Stimulated activated CD4-positive, alpha-beta T cell treated with anti-CD3 and anti-CD28 coated beads, Interleukin-15, amount 100 ng/mL, for 1 hour (primary cell): ENCODE measurements at places on chromosomes 6 and 20.

- DNase-seq, result no peak
Observed at GRCh38 chr20:44883214-44883902, 2.1 kb upstream of the YWHAB start.

GRCh38 chr6:28407401-28407800, 7.9 kb upstream of the ZSCAN12 start:
- DNase-seq, result no peak

- DNase-seq, result no peak
Observed at GRCh38 chr6:100613656-100614055, 148.9 kb upstream of the SIM1 start.

- no peak for DNase-seq
Observed at GRCh38 chr6:38159596-38159995, 340.1 kb downstream of the ZFAND3 start.

- no peak for DNase-seq
Observed at GRCh38 chr6:159788276-159788675, 1.1 kb downstream of the TCP1 start.

GRCh38 chr6:74752303-74752702, 453.6 kb downstream of the COL12A1 start:
- DNase-seq, result no peak

GRCh38 chr6:42269553-42269952, 51.9 kb upstream of the MRPS10 start:
- DNase-seq, result no peak

GRCh38 chr6:410555-411395, 19.2 kb downstream of the IRF4 start:
- DNase-seq, result no peak

- no peak for DNase-seq
Observed at GRCh38 chr20:58069796-58070663, 158.4 kb downstream of the ANKRD60 start.

DNA sequence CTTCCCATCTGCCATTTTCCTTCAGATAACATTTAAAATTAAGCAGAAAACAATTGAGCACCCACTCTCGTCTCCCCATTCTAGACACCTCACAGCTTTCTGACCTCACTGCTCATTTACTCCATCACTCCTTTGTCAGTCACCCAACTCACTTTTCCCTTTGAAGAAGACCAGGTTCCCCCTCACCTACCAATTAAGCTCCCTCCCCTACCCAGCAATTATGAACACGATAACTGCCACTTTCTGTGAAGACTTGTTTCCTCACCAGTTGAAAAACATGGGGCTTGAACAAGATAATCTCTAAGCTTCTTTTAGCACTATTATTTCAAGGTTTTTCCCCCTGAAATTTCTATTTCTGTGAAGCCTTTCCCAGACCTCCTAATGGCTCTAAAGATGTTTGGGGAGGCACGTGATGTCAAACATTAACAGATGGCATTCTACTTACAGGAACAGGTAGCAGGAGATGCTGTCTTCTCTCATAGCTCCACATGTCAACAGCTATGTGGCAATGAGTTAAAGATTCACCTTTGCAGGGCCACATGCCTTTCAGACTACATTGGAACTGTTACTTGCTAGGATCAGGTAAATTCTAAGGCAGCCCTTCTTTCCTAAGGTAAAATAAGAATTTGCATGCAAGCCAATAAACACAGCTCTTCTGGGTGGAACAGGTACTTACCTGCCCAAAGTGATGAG, 24.8 kb upstream of the SLA2 start:
- no peak for DNase-seq

- no peak for DNase-seq
Observed at GRCh38 chr6:14165091-14165490, 47.5 kb downstream of the CD83 start.

GRCh38 chr20:62900692-62901584, 25.4 kb downstream of the DIDO1 start:
- DNase-seq, result no peak

- DNase-seq, result no peak
Observed at GRCh38 chr6:82568290-82568993, 204.8 kb downstream of the TPBG start.

DNA sequence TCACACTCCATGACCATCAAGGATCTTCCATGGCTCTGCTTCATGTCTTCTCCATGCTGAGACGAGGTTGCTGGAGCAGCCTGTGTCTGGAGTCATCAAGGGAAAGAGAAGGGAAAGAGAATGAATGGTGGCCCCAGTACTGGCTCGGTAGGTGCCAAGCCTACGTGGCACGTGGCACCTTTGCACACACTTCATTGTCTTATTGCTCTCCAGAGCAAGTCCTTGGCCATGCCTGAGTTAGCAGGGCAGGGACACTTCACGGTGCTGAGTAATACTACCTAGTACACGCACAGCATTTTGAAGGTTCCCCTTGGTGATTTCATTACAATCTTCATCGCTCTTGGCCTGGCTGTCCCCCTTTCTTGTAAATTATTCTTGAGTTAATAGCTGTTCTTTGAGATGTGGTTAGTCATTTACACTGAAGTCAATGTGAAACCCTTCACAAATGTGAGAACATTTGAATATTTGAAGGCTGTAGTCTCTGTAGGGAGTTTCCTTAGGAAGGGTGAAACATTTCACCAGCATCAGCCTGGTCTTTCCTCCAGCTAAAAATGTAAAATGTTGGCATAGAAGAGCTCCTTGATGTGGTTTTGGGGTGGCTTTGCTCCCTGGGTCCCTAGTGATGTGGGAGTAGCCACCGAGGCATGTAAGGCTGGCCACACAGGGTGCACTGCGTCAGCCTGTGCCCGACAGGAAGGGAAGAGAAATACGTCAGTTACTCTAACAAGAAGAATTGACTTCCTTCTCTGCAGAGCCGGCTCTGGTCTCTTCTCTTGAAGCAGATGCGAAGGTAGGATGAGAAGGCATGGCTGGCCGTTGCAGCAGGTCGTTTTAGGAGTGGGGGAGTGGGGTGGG, at the start of gene SYTL3:
TSS of gene SYTL3 (plus strand) at position 766 of the 855 bp plus-strand sequence. CDS start 13,215 bp downstream, outside the sequence.
- DNase-seq, result peak; percentile 37

- DNase-seq, result peak; percentile 65
Observed at GRCh38 chr6:87151781-87152525, 3.4 kb upstream of the ZNF292 start.

DNA sequence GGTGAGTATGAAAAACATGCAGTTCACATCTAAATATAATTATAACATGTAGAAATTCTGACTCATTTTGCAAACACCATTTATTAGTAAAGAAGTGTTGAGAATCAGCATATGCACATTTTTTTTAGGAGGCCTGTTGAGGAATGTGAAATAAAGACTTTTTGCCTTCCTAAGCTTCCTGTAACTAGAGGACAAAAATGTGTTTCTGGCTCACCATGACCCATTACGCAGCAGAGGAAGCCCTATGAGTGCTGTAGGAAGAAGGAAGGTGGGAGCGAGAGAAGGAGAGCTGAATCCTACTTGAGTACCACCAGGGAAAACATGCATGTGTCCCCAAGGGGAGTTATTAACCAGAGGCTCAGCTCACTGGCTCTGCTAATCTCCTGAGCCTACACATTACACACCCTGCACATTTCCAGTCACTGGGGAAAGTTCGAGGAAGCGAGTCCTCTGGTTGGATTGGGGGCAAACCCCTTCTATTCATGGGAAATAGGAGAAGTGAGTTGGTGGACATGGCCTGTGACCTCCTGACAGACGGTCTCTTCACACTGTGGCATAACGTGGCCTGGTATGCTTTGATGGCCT, 540.5 kb upstream of the JAG1 start:
- DNase-seq, result no peak

- DNase-seq, result no peak
Observed at GRCh38 chr20:23159256-23159946, 73.3 kb upstream of the CD93 start.

DNA sequence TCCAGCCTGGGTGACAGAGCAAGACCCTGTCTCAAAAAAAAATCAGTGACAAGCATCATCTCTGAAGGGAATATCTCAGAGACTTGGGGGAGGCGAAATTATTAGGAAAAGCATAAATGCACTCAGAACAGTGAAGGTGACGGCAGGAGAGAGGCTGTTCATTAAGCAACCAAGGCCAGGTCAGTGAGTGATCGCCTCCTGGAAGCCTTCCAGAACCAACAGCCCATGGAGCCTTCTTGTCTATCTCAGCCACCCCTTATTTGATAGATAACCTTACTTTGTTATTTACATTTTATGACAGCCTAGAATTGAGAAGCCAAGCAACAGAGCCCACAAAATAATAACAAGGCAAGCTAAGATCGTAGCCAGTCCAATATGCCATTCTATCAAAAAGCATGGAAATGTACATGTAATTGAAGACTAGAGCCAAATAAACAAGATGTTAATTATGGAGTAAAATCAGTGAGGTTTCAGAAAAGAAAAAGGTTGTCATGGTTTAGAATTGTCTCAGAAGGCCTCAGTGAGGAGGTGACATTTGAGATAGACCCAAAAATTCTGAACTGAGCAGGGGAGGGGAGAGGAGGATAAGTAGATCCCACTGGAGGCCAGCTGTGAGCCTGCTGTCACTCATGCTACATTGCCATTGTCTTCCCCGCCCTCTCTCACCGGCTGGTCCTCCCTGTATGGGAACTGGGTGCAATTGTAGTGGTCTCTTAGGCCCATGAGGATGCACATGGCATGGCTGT, 17.8 kb downstream of the BNIP5 start:
- DNase-seq, result no peak

DNA sequence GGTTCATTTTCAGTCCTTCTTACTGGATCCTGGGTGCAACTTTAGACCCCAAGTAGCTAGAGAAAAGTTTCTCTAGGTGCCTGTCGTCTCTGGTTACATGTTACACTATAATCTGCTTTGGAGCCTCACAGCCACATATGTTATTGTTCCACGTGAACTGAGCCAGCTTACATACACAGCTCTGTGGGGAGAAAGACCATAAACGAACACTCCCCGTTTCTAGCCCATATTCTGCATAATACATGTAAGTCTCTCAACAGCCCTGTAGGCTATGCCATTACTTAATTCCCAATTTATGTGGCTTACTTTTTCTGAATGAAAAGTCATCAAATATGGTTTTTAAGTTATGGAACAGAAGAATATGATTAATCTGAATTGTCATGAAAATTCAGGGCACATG, 233.8 kb downstream of the BCKDHB start:
- no peak for DNase-seq

- DNase-seq, result no peak
Observed at GRCh38 chr6:156889986-156890385, 112.8 kb downstream of the ARID1B start.

DNA sequence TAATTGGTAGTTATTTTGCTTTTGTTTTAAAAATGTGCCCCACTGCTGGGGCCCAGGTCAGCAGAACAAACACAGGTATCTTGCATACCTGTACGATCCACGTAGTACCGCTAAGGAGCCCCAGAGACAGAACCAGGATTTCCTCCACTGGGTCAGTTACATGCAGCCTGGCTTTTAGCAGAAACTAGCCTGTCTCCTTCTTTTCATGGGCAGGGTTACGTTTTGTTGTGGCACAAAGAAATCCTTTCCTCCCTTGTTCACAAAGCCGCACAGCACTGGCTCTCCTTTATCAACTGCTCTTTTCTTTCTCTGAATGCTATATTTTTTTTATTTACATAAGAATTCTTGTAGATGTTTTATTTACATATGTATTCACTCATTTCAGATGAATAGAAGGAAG, 190.3 kb upstream of the POU3F2 start:
- DNase-seq, result no peak

GRCh38 chr20:19047040-19047950, 165.1 kb upstream of the SLC24A3 start:
- DNase-seq, result no peak

GRCh38 chr6:57134954-57135353, 37.2 kb upstream of the BAG2 start:
- DNase-seq, result no peak

GRCh38 chr6:138817799-138818198, 21.9 kb downstream of the ECT2L start:
- DNase-seq, result no peak

GRCh38 chr6:1496836-1497760, 107.7 kb downstream of the FOXF2 start:
- DNase-seq, result no peak

- no peak for DNase-seq
Observed at GRCh38 chr6:34595332-34596184, 39.4 kb upstream of the SPDEF start.

GRCh38 chr6:136811272-136811671, 11.1 kb upstream of the PEX7 start:
- DNase-seq, result no peak

GRCh38 chr20:61803915-61804751, 261.5 kb downstream of the TAF4 start:
- DNase-seq, result no peak

GRCh38 chr20:48489046-48489463, 338.7 kb downstream of the PREX1 start:
- DNase-seq, result no peak

GRCh38 chr20:25224941-25225340, 22.9 kb upstream of the PYGB start:
- DNase-seq, result no peak

DNA sequence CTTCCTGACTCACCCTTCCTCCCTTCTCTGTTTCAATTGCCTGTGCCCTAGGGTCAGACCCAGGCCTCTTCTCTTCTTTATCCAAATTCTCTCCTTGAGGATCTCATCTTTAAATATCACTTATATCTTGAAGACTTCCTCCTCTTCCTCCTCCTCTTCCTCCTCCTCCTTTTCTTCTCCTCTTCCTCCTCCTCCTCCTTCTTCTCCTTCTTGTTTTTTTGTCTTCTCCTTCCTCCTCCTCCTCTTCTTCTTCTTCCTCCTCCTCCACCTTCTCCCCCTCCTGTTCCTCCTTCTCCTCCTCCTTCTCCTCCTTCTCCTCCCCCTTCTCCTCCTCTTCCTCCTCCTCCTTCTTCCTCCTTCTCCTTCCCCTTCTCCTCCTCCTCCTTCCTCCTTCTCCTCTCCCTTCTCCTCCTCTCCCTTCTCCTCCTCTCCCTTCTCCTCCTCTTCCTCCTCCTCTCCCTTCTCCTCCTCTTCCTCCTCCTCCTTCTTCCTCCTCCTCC, 127.6 kb upstream of the AKIRIN2 start:
- DNase-seq, result no peak

- no peak for DNase-seq
Observed at GRCh38 chr6:54897462-54898189, 51.1 kb downstream of the FAM83B start.

DNA sequence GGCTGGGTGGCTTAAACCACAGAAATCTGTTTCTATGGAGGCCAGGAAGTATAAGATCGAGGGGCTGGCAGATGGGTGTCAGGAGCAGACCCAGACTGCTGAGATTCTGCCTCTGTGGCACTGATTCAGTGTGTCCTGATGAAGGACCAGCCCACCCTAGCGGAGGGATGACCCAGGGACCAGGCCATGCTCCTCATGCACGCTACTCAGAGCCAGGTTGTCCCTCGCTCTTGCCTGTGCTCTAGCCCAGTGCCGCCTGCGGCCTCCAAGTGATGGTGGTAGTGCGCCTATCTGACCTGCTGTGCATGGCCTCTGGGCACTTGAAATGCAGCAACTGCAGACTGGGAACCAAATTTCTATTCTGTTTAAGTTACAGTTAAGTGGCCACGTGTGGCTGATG, 13.1 kb upstream of the APMAP start:
- no peak for DNase-seq

DNA sequence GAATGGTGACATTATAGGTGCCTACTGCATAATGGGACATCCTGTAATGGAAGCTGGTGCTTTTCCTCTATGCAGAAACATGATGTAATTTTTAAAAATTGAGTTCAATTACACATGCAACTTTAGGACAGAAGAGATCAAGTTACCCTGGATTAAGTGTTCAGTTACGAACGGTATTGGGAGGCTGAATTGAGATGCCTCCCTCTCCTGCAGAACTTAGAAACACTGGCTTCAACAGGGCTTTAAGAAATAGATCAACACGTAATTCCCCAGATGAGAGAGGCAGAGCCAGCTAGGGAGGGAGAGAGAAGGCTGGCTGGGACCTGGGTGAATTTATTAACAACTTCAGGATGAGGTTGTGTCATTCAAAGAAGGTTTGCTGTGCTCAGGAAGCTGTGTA, 232.8 kb downstream of the CDH26 start:
- DNase-seq, result no peak

GRCh38 chr6:43887906-43888683, 118.1 kb downstream of the VEGFA start:
- no peak for DNase-seq
